ENCODE measurements at places on chromosomes 2 and 18.

- no peak for DNase-seq
These were observed 50.6 kb downstream of the UNC50 start for GRCh38 chr2:98658816-98659490.

- DNase-seq = no peak
These were observed 367.6 kb upstream of the CWC22 start for GRCh38 chr2:180374502-180375281.

DNA sequence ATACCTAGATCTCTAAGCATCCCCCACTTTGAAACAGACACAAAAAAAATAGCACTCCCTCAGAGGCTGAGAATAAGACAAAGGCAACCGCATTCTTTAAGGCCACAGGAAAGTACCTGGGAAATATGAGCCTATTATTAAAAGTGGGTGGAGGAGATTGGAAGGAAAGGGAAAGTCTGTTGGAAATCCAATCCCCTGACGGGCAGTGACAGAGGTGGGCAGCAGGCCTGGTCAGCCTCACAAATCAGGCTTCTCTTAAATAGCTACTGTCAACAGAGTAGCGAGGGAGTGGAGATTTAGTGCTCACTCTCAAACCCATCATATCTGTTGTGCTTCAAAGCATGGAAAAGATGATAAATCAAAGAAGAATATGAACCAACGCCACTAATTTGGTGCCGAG is 324.4 kb downstream of the ALK start:
- no peak for DNase-seq

DNA sequence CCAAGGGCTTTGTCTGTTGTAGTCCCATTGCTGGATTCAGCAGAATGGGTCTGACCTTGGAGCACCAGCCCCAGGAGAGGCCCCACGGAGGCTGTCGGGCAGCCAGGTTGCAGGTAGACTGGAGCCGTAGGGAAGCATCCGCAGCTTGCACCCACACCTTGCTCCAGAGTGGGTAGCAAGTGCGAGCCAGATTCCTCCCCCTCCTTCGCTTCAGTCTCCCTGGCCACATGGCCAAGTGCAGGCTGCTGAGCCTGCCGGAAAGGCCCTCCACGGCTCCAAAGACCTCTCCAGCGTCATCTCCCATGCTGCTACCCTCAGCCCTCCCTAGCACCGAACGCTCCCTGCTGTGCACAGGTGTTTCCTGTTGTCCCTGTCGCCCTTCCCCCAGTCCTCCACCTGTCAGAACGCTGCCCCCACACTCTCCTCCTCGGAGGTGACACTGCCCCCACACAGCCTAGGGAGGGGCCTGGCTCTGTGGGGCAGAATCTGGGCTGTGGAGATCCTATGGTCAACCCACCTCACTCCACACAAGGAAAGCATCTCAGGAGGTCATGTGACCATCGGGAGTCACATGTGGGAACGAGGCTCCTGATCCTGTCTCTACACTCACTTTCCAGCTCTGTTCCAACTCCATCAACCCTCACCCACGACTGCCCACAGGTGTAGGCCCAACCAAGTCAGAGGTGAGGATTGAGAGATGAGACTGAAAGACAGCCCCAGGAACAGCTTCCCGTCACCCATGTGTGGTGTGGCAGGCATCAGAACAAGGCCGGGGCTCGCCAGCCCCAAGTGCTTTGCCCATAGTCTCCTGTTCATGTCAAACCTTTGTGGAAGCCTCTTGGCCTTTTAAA is 8.3 kb downstream of the KCNF1 start:
- DNase-seq = no peak

DNA sequence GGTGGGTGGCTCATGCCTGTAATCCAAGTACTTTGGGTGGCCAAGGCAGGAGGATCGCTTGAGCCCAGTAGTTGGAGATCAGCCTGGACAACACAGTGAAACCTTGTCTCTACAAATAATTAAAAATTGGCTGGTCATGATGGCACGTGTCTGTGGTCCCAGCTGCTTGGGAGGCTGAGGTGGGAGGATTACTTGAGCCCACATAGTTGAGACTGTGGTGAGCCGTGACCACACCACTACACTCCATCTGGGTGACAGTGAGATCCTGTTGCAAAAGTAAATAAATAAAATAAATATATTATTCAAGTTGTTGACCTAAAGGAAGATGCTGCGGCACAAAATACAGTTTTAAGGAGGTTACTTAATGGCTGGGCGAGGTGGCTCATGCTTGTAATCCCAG is 72.7 kb downstream of the LAMA3 start:
- DNase-seq = no peak

DNA sequence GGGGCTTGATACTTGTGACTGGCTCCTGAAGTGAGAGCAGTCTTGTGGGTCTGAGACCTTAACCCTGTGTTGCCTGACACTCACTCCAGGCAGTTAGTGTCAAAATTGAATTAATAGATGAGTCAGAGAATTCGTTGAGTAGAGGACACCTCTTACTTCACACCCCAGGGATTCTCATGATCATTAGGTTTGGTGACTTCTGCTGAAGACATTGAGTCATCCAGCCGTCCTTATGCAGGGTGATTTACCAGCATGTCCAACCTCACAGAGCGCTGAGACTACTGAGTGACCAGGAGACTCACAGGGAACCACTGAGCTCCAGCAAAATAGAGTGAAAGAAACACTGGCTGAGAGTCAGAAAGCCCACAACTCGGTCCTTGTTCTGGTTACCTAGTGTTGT is 36.0 kb upstream of the EVA1A start:
- no peak for DNase-seq

GRCh38 chr2:212528106-212528856 is 10.3 kb downstream of the ERBB4 start:
- DNase-seq = no peak

- DNase-seq = no peak
These were observed 18.1 kb downstream of the TIMM21 start for GRCh38 chr18:74166386-74166785.

DNA sequence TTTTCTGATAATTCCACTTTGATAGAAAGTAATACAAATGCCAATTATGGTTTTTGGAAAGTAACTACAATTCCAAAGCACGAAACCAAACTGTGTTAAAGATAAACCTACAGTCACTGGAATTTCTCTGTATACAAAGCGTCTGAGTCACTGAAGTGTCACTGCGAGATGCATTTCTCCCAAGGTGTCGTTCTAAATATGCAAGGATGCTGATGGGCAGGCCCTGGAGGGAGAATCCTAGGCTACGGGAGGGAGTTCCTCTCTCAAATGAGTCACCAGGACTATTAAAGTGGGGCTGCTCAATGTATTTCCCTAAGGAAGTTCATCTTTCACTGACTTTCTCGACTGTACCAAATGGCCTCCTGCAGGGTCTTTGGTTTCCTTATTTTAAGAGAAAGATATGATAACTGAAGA is 163.8 kb upstream of the STK17B start:
- no peak for DNase-seq

DNA sequence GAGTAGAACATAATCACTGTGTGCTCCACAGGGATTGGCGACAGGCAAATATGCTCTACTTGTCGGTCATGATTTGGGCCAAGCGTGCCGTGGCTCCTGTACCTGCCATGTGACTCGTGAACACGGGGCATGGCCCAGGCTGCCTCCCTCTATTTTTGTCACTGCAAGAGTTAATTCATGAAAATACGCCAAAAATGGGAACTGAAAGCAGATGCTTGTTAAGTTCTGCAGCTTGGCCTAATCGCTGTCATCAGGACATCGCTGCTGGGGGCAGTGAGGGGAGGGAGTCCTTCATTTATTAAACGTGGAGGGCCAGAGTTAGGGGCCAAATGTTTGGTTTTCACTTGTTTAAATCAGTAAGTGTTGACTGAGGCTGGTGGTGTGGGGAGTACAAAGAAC is 177.8 kb downstream of the BCL2 start:
- peak; percentile 38 for DNase-seq

GRCh38 chr2:45899926-45900325 is 248.5 kb downstream of the PRKCE start:
- no peak for DNase-seq

GRCh38 chr2:8627019-8627691 is 54.7 kb upstream of the ID2 start:
- DNase-seq = no peak

- DNase-seq = no peak
These were observed 374.8 kb downstream of the EPHA4 start for GRCh38 chr2:221197225-221197856.

- peak; percentile 35 for DNase-seq
These were observed 261.5 kb upstream of the SIX3 start for GRCh38 chr2:44679990-44680389.

DNA sequence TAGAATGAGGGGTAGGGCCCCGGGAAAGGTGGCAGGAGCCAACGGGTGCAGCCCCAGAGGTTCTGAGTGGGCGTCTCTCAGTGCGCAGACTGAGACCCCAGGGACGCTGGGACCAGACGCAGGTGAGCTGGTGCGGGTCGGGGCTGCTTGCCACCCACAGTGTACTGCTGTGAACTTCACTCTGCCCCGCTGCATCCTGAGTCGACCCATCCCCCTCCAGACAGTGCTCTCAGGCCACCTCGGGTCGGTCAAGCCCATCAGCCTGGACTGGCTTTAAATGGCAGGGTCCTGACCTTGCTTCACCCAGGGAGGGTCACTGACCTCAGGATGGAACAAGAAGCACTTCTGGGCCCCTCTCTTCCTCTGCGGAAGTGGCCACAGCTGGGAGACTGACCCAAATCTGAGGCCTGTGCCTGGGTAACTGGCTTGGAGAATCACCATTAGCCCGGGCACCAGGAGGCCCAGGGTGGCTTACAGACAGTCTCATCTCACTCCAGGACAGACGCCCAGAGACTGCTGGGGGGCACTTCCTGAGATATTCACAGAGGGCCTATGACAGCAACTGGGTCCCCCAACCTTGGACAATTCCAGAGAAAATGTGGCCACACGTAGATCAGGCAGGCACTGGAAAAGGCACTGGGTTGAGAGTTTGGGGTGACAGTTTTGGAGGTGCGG is 23.7 kb upstream of the BOK start:
- DNase-seq = no peak

GRCh38 chr2:219631406-219631891 is 4.0 kb downstream of the SLC4A3 start:
- no peak for DNase-seq

GRCh38 chr18:74633652-74634352 is 36.1 kb downstream of the ZNF407 start:
- no peak for DNase-seq

DNA sequence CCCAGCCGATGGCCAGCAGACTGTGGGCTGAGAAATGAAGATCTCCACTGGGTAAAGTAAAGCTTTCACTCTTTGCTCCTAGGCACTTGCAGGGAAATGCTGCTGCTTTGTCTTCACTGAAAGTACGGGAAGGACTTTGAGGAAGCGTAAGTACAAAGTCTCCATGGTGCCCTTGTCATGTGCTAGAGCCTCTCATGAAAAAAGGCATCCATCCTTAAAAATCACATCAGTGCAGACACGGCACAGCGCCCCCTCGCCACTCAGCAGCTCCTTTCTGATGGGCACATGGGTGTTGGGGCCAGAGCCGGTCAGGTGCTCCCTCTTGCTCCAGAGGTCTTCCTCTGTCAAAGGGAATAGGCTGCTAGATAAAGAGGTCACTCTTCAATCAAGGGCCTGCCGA is 109.0 kb upstream of the STPG4 start:
- peak; percentile 46 for DNase-seq

DNA sequence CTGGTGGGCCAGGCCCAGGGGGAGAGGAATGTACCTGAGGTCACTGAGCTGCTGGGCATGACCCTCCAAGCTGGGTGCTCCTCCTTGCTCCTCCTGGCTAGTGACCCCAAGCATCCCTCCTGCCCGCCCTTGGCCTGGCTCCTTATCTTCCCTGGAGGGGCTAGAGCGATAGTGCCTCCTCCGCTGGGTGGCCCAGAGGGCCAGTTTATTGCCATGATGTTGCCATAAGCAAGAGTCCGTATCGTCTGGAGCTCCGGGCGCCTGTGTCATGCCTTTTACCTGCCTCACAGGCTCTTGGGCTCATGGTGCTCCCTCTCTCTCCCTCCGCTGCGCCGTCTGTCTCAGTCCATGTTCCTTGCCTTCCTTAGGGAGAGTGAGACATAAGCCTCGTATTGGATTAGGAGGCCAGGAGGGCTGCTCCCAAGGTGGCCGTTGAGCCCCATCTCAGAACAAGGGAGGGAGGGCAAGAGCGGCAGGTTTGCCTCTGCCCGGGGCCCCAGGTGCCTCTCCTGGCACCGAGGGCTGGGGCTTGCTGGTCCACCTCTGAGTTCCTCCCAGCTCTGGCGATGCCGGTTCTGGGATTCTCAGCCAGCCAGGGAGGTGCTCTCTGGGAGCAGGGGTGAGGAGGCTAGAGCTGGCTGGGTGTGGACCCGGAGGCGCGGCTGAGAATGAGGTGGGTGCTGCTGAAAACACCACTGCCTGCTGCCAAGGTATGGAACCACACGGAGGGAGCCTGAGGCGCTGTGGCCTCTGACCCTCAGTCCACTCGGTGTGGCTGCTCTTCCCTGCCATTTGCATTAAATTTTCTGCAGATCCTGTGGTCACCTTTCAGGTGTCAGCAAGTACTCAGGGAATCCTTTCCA is 22.6 kb downstream of the KCNIP3 start:
- no peak for DNase-seq

- no peak for DNase-seq
These were observed 33.2 kb downstream of the ZNF516 start for GRCh38 chr18:76461692-76462325.

GRCh38 chr2:3505771-3506170 is 13.6 kb downstream of the ADI1 start:
- DNase-seq = no peak

- DNase-seq = no peak
These were observed 759.6 kb upstream of the NRXN1 start for GRCh38 chr2:51791496-51791895.

DNA sequence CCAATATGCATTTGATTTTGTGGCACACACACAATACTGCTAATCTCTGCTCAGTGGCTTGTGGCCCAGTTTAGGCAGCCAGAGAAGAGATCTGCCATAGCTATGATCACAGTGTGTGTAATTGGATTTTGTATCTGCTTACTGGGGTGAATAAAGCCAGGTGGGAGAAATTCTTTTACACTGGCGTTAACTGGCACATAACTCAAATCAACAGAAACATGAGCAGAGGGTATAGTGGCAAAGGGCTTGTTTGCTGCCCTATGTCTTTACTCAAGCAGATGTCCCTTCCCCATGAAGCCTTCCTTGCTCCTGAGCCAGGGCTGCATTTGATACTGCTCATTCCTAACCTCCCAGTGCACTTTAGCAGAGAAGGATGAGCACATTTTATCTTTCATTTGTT is 28.5 kb downstream of the STON1 start:
- peak; percentile 22 for DNase-seq

DNA sequence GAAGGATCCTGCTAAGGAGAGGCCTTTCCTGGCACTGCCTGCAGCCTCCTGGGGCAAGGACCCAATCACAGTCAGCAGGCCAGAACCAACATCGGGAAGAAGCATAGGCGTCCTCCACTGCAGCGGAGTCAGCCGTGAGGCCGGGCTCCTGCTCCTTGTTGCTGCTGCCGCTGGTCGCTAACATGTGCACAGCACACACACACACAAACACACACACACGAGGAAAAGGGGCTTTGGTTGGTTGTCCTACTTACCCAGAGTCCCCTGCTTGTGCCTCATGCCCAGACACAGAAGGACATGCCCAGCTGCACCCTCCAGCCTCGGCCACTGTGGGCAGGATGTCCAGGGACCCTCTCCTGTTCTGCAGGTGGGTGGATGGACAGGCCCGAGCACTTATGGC is 209.4 kb downstream of the GLI2 start:
- no peak for DNase-seq

All from retina (tissue), 1 donor.